Left renal cortex interstitium (tissue), 4 donors: ENCODE measurements at places on chromosomes 16 and 17. TPM values are rescaled to one million over a fixed set of nuclear protein-coding genes. Genes with fewer than 3 reads are reported as not detected.

DNA sequence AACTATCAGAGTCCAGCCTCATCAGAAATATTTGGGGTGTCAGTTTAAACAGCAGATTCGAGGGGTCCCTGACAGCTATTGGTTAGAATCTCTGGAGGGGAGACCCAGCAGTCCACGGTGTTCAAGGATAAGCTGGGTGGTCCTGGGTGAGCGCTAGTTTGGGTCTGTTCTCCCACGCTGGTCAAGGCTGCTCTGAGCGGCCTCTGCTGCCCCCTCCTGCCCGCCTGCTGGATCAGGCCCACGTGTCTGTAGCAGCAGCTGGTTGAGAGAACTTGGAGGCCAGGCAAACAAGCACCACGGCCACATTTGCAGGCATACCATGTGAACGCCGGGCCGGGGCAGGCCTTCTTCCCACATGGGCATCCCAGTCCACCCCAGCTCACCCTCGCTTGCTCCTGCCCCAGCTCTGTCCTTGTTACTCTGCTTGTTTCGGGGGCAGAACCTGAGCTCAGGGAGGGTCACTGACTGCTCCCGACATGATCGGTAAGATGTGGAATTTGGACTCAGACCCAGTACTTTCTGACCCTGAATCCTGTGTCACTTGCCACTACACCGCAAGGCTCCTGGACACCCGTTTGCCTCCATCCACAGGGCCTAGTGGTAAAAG is 7.4 kb downstream of the FOXF1 start:
- no peak for DNase-seq

- peak; percentile 41 for DNase-seq
Observed at GRCh38 chr17:17206124-17206912, at the start of gene PLD6. TSS of gene PLD6 (minus strand) at chr17:17206333. CDS start at chr17:17206286, 47 bp downstream.

GRCh38 chr17:7572338-7572587 is 7.2 kb upstream of the CD68 start:
- DNase-seq: no peak

GP2 gene
- polyA plus RNA-seq: 1.8 TPM

HSPB9 gene
- polyA plus RNA-seq: 0.56 TPM
